ENCODE measurements at places on chromosomes 12 and 14.
A peak's percentile ranks its signal among the peaks of the same experiment; 100 is the strongest.

- no peak for DNase-seq
These were observed 29.8 kb upstream of the CAPRIN2 start for GRCh38 chr12:30784508-30784907.

DNA sequence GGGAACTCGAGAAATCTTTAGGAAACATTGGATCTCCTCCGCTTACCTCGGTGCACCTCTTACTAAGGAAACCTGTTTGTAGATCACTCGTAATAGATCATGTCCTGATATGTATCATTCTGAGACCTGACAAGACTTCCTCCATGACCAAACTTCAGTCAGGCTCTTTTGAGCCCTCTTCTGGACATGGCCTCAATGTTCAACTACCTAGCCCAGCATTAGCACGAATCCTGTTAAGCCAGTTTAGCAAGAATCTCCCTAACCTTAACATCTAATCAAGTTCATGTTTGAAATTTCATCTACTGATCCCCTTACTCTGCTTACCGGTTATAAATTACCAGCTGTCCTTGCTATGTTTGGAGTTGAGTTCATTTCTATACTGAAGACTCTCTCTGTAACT lies 713.9 kb upstream of the USP15 start:
- no peak for DNase-seq

DNA sequence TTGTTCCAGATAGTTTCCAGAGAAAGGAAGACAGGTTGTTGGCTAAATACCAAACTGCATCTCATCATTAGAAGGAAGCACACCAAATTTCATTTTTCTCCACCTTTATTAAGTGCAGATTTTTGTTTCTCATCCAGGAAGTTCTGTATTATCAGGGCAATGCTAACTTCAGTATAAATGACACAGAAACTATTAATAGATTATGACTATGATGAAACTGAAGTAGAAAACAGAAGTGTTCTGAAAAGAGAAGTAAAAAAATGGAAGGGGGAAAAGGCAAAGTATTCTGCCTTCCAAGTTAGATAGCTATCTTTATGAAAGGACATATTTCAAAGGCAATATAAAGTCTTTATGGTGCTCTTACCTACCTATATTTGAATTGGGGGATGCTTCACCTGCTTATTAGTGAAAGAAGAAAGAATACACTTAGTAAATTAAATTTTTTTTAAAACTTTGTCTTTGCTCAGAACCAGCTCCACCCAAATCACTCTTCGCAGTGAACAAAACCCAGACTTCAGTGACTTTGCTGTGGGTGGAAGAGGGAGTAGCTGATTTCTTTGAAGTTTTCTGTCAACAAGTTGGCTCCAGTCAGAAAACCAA lies 223.9 kb downstream of the PTPRO start:
- DNase-seq = no peak

- DNase-seq = no peak
These were observed 44.3 kb downstream of the TEAD4 start for GRCh38 chr12:3003357-3003992.

DNA sequence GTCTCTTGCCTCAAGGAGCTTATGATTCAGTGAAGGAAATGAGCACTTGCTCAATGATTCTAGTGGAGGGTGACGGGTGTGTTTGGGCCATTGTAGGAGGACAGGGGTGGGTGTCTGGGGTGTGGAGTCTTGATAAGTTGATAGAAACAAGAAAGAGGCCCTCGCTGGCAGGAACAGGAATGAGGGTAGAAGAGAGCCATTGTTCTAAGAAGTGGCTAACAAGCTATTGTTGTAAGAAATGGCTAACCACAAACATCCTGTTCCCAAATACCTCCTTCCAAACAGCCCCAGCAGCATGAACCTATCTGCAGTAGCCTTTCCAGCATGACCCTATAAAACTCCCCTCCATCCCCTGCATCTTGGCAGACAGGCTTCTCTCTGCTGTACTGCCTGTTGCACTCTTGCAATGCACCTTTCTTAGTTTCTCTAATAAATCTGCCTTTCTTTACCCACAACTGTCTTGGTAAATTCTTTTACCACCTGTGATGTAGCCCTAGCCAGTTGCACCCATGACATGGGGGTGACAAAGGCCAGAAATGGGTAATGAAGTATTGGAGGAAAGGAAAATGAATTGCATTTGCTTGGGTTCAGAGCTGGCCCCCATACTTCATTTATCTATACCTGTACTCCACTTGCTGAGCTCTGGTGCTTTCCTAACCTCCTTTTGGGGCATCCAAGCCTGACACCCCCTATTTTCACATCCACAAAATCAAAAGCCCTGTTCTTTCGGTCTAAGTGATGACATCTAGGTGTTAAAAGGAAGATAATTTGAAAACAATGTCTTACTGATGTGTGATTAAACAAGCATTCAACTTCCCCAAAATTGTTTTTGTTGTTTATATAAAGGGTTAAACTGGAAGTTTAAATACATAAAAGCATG lies 389.1 kb downstream of the GRIN2B start:
- no peak for DNase-seq

DNA sequence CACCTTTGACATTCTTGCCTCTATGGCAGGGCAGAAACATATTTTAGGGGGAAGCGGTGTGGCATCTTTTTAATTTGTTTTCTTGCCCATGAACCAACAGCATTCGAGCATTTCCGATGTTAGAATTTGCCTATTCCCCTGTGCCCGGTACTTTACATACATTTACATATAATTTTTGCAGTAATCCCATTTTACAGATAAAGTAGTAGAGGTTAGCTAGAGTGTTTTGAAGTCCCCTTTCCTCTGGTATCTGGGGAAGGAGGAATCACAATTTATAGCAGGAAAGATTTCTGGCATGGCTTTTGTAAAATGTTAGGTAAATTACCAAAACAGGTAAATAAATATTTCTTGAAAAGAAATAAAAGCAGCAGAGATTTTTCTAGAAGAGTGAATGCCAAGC lies 1.6 kb downstream of the BORCS5 start:
- no peak for DNase-seq

GRCh38 chr12:128693771-128694170 lies 130.0 kb downstream of the SLC15A4 start:
- DNase-seq = no peak

DNA sequence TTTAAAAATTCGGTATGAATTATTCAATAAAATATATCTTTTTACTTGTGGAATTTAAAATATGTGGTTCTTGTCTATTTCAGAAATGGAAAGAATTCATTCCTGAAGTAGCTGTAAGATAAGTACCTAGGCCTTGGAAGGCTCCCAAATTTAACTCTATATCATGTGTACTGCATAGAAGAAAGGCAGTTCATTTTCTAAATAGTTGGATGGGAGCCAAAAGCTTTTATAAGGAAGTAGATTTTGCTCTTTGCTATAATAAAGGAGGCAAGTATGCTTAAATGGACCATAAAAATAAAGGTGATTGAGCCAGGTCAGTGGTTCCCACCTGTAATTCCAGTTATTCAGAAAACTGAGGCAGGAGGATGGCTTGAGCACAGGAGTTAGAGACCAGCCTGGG lies 187.5 kb downstream of the ATXN7L3B start:
- DNase-seq = peak; percentile 29

DNA sequence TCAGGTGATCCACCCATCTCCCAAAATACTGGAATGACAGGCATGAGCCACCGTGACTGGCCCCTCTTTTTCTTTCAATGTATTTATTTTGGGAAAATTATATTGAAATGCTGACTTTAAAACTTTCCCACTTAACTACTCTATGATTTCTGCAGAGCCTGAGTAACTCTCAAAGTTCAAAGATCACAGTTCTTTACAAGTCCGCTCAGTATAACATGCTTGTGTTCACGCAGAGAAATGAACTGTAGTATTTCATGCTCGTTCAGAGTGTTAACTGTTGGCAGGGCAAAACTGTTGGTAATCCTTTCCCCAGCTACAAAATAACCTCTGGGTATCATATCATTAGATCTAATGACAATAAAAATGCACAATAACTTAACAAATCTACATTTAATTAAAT lies 50.7 kb upstream of the ADAMTS20 start:
- no peak for DNase-seq

DNA sequence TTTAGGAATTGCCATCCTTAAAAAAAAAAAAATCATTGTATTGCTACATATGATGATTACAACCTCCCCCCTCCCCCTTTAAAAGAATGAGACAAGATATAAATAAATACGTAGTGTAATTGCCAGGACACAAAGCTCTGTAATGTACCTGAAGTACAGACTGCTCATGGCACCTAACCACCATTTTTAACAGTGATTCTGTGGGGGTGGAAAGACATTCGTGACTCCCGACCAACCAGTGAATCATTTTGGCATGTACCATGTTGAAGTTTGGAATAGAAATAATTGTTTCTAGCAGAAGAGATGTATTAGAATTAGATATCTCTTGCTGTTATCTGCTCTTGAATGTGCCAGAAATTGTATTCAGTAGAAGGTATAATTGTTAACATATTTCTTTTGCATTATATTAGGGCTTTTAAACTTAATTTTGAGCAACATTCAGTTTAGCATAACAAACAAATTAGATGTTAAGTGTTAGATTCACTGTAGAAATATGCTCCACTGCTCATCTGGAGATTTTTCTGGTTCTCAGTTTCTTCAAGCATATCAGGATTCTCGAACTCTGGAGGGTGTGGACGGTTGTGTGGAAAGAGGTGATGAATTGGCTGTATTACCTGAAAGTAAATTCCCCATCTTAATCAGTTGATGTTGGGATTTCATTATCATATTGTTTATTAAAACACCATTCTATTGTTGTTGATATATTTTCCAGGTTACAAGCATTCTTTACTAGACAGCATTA lies 31.1 kb downstream of the FRS2 start:
- DNase-seq = no peak

GRCh38 chr14:54673193-54674045 lies 106.5 kb downstream of the SAMD4A start:
- no peak for DNase-seq

DNA sequence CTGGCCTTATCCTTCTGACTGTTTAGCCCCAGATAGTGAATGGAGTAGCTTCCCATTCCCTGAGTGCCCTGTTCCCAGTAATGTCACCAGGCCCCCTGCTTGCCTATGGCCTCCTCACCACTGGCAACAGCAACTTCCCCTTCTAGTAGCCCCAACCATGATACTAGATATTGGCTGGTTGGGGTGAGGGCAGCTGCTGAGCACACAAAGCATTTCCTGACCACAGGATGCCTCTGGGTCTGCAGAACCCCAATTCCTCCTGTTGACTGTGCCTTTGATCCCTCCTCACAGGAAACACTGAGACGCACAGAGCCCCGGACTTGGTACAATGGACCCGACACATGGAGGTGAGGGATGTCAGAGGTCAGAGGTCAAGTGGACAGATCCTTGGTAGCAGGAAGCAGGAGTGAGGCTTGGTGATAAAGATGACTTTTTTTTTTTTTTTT lies 597 bp downstream of the SOAT2 start:
- DNase-seq = no peak

- DNase-seq = no peak
These were observed 32.0 kb downstream of the NRXN3 start for GRCh38 chr14:78202163-78202562.

DNA sequence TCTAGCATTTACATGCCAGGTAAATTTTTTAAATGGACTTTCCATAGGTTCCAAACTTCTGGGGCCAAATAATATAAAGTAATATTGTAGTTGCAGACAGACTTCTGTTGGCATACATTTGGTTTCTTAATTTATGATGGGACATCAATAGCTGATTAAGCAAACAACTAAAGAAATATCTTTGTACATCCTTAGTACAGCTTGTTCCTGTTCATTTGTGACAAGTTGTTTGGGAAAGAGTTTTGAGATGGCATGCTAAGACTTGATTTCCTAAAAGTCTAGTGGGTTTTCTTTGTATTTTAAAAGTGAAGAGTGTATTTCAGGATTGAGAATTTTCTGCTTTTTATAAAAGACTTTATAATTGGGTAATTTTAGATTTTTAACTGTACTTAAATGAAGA lies 41.0 kb downstream of the CCDC91 start:
- no peak for DNase-seq

GRCh38 chr12:52239767-52240166 lies 6.7 kb downstream of the KRT7 start:
- DNase-seq = no peak

DNA sequence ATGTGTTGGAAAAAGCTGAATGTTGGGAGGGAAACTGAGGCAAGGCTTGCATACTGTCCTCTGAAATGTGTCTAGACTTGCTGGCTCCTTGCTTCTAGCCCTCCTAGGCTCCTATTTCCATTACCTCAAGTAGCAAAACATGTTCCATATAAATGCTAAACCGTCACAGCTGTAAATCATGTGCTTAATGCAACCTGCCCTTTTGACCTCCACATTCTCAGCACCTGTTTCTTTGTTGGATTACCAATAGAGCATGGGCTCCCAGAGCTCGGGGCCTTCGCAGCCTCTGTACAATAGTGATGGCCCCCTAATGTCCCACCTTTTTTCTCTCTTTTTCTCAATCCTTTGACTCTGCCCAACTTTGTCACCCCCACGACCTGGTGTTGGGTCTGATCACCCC lies 23.3 kb downstream of the RERGL start:
- no peak for DNase-seq

DNA sequence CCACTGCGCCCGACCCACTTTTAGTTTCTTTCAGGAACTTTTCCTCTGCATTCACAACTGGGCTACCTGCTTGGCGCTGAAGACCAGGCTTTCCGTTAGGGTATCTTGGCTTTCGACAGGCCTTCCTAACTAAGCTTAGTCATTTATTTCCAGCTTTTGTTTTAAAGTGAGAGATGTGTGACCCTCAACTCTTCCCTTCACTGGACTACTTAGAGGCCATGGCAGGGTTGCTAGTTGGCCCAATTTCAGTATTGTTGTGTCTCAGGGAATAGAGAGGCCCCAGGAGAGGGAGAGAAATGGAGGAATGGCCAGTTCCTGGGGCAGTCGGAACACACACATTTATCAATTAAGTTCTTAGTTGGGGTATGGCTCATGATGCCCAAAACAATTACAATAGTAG lies 10.4 kb downstream of the MTA1 start:
- no peak for DNase-seq

DNA sequence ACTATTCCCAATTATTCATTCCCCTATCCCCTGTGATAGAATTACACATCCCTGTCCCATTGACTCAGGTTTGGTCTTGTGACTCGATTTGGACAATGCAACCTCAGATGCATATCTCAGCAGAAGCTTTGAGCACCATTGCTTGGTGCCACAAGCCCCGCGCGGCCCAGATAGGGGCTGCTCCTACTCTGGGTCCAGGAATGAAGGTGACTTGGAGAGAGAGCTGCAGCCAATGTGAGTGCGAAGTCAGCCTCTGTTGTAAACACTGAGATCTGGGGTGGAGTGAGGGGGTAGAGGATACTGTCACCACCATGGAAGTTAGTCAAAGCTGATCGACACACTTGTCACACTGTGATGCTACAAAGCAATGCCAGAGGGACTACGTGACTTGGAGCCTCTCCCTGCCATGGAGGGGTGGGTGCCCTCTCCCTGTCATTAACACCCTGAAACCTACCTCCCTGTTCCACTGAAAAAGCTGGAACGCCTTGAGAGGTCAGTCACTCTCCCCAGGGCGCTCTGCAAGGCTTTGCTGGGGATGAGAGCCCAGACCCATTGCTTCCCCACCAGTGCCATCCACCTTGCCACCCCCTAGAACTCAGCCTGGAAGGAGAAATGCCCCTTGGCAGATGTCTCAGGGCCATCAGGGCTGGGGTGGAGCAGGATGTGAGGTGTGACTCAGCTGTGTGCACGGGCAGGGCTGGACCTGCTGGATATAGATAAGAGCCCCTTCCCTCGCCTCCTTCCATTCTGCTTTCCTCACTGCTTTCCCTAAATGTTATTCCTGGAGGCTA lies 6.6 kb upstream of the PLEK2 start:
- no peak for DNase-seq
